ENCODE measurements at places on chromosomes 5 and 9.
A peak's percentile ranks its signal among the peaks of the same experiment; 100 is the strongest.

- no peak for DNase-seq
Observed at GRCh38 chr5:42870882-42871418, 59.3 kb upstream of the SELENOP start.

- DNase-seq = no peak
Observed at GRCh38 chr5:3736926-3737325, 141.3 kb downstream of the IRX1 start.

- no peak for DNase-seq
Observed at GRCh38 chr9:135531096-135531495, 9.9 kb downstream of the LCN1 start.

- DNase-seq = no peak
Observed at GRCh38 chr9:83185488-83186154, 122.7 kb upstream of the RASEF start.

GRCh38 chr5:137712139-137712667 lies 23.7 kb downstream of the KLHL3 start:
- DNase-seq = no peak

GRCh38 chr5:16600946-16601345 lies 15.9 kb downstream of the RETREG1 start:
- DNase-seq = no peak

GRCh38 chr5:36839489-36840476 lies 36.8 kb upstream of the NIPBL start:
- peak; percentile 44 for DNase-seq

DNA sequence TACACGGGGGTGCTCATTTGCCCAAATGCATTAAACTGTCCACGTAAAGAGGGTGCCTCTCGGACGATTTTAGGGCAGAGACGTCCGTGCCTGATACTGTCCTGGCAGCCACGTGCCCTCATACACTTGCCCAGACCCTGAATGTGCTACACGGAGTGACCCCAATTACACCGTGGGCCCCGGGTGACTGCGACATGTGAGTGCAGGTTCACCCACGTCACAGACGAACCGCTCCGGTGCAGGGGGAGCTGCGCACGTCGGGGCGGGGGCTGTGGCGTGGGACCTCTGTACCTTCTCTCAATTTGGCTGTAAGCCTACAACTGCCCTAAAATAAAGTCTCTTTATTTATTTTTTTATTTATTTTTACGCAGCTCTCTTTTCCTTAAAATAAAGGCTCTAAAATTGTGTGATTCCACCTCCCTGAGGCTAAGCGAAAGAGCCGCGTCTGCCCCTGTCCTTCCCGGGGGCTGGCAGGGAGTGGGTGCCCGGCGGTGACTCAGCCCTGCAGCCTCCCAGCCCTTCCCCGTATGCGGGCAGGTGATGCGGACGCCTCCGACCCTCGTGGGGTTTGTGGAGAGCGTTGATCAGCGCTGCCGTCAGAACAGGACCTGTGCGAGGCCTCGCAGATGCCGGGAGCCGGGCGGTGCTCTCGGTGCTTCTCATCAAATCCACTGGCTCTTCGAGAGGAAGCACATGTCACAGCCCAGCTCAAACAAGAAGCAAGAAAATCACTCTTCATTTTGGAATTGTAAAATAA lies 9.2 kb upstream of the EGFL7 start:
- peak; percentile 62 for DNase-seq

- DNase-seq = peak; percentile 55
Observed at GRCh38 chr9:22446589-22446949, at the start of gene DMRTA1. TSS of gene DMRTA1 (plus strand) at chr9:22446824. CDS start at chr9:22447066, 242 bp downstream.

DNA sequence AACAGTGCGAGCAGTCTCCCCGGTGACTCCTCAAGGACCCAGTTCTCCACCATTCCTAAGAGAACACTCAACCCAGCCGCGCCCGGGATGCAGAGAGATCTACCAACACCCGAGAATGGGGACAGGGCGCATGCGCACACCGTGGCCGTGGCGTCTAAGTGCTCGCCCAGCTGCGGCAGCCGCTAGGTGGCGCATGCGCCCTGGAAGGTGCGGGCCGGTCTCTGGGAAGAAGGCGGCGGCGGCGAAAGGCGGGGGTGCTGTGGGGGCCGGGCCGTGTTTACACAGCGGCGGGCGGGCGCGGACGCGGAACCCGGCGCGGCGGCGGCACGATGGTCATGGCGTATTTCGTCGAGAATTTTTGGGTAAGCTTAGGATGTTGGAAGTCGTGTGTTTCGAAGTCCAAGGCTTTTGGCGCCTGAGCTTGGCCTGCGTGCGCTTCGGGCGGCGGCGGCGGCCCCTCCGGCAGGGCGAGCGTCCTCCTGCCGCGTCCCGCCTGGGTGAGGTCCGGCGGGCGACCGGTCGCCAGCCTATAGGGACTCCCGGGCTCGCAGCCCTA lies at the start of gene FCHO2:
Gene FCHO2, plus strand, starts transcription at position 274 of the 556 bp plus-strand sequence. Its CDS starts 56 bp downstream, at position 330.
- peak; percentile 94 for DNase-seq

DNA sequence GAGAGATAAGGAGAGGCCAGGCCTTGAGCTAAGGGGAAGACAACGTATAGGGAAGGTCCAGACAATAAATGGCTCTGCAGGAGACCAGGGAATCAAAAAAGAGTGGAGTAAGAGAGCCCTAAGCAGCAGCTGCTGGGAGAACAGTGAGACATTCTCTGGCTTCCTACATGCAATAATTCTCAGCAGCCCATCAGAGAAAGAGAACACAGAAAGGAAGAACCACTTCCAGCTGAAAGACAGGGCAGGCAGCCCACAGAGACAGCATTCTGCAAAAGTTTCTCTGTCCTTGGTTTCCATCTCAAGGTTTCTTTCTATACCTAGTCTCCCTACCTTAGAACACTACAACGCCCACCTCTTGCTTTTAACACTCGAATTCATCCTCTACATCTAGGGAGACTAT lies 189.9 kb downstream of the DEPDC1B start:
- no peak for DNase-seq

GRCh38 chr9:129412814-129413536 lies 207.9 kb downstream of the C9orf50 start:
- DNase-seq = peak; percentile 75

DNA sequence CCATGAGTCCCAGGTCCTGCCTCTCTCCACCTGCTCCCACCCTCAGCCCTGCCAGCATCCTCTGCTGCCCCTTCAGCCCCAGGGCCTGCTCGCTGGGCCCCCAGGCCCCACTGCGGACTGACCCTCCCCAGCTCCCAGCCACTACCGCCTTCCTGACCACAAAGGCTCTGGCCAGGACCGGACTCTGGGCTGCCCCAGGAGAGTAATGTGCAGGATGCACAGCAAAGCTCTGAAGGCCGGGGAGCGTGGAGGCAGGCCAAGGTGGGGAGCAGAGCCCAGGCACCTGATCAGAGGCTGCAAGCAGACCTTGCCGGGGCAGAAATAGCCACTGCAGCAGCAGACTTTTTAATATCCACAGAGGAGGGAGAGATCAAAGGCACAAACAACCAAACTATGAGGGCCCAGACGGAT lies 27.9 kb downstream of the IPPK start:
- DNase-seq = no peak

DNA sequence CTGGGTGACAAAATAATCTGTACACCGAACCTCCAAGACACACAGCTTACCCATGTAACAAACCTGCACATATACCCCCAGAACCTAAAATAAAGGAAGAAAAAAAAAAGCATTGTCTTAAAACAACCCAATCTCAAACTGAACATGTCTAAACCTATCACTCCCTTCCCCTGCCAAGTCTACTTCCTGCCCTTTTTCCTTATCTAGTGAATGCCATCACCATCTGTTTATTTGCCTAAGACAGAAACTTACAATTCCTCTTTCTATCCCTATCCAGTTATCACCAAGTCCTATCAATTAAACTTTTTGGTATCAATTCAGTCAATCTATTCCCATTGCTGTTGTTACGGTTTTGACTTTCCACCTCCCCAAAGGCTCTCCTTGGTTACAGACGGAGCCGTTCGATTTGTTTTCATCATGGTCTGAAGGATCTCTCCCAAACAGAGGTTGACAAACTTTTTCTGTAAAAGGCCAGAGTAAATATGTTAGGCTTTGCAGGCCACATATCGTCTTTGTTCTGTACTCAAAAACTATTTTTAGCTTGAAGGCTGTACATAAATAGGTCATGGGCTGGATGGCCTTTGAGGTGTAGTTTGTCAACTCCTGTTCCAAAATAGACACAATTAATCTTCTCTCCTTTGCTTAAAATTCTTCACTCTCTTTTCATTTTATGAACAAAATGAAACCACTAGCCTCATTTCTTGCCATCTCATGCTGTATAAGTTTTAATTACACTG lies 12.1 kb downstream of the NOL8 start:
- DNase-seq = no peak

DNA sequence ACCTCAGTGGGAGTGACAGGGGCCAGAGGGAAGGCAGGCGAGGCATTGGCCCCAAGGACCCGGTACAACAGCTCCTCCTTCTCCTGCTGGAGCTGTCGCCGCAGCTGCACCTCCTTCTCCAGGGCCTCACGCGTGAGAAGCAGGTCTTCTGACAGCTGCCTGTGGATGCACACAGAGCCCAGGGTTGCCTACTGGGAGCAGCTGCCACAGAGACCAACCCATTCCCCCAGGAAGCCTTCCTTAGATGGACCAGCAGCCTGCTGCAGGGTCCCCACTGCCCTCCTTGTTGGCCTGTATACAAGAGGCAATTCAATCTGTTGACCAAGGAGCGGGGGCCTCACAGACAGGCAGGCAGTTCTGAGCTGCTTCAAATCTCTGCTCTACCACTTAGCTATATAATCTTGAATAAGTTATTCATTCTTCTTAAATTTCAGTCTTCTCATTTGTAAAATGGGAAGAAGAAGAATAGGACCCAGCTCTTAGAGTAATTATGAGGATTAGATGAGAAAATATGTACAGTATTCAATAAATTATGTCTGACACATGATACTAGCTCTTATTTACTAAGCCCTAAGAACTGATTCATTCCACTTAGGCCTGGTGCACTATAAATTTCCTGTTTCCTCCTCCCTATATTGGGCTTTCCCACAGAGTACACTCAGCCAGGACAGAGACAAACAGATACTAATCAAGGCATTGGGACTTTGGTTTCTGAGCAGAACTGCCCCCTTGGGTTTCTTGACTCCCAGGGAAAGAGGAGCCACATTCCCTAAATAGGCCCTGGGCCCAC lies 26.1 kb upstream of the ANXA6 start:
- DNase-seq = no peak

DNA sequence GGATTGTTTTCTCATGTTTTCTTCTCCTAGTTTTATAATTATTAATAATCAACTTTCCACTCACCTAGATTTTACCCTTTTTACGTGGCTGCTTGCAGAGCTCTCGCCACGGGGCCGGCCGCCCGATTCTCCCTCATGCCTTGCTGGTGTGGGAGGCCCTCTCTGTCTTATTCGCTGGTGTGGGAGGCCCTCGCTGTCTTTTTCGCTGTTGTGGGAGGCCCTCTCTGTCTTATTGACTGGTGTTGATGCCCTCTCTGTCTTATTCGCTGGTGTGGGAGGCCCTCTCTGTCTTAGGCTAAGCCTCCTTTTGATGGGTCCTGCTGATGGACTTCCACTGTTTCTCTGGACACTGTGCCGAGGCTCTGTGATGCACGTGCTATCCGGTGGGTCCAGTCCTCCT lies 161.3 kb upstream of the IRX2 start:
- DNase-seq = no peak

GRCh38 chr5:39219437-39219836 lies at the start of gene FYB1:
TSS of gene FYB1 (minus strand) at chr5:39219563. CDS start at chr5:39202960, 16,603 bp downstream.
- no peak for DNase-seq

DNA sequence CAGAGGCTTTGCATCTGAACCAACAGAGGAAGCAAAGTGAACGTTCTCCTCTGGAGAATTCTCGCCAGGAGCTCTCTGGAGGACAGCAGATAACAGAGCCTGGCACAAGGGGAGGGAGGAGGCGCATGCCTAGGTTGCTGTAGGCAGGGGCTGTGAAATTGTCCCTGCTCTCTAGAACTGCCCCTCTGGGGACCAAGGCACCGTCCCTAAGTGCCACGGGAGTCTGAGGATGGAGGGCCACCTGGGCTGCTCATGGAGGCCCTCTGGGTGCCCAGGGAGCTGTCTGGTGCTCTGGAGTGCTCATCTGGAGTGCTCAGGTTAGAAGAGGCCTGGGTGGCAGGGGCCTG lies 77.6 kb downstream of the CACNA1B start:
- no peak for DNase-seq

DNA sequence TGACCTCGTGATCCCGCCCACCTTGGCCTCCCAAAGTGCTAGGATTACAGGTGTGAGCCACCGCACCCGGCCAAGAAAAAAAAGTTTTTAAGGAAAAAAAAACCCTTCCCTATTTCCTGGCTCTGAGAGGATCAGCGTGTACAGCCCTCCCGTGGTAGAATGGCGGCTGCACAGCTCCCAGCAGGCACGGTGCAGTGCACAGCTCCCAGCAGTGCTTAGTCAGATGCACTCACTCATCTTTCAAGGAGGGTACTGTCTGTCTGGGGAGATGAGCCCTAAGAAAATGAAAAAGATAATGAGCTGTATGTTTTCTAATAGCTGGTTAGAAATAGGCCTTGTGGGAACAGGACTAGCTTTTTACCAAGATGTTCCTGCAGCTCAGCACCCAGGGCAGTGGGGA lies 36.7 kb upstream of the SLC2A8 start:
- no peak for DNase-seq

DNA sequence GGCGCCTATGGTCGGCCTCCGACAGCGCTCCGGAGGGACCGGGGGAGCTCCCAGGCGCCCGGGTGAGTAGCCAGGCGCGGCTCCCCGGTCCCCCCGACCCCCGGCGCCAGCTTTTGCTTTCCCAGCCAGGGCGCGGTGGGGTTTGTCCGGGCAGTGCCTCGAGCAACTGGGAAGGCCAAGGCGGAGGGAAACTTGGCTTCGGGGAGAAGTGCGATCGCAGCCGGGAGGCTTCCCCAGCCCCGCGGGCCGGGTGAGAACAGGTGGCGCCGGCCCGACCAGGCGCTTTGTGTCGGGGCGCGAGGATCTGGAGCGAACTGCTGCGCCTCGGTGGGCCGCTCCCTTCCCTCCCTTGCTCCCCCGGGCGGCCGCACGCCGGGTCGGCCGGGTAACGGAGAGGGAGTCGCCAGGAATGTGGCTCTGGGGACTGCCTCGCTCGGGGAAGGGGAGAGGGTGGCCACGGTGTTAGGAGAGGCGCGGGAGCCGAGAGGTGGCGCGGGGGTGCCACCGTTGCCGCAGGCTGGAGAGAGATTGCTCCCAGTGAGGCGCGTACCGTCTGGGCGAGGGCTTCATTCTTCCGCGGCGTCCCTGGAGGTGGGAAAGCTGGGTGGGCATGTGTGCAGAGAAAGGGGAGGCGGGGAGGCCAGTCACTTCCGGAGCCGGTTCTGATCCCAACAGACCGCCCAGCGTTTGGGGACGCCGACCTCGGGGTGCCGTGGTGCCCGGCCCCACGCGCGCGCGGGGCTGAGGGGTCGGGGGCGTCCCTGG lies 561 bp downstream of the DAPK1 start:
- DNase-seq = no peak

GRCh38 chr9:32412440-32412839 lies 28.0 kb downstream of the ACO1 start:
- DNase-seq = no peak

DNA sequence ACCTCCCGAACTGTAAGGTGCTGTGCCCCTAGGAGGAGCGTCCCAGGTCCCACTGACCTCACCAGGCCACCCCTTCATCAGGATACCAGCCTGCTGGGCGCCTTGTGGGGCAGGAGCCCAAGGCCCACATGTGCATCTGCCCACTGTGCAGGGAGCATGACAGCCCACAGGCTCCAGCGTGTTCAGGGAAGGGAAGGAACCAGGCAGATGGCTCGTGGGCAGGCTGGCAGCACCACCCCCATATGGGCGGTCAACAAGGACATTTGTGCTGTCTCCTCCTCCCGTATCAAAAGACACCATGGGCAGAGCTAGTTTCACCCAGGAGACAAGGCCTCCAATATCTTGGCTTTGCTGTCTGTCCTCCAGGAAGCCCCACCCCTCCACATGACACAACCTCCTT lies 85.5 kb upstream of the PPP1R26 start:
- DNase-seq = no peak

GRCh38 chr5:151772029-151772845 lies 483 bp downstream of the G3BP1 start:
- DNase-seq = no peak

GRCh38 chr5:123460296-123460729 lies 37.1 kb upstream of the CEP120 start:
- no peak for DNase-seq

Data from hematopoietic multipotent progenitor cell (in vitro differentiated cells).